ENCODE measurements at places on chromosomes 2 and 18.

DNA sequence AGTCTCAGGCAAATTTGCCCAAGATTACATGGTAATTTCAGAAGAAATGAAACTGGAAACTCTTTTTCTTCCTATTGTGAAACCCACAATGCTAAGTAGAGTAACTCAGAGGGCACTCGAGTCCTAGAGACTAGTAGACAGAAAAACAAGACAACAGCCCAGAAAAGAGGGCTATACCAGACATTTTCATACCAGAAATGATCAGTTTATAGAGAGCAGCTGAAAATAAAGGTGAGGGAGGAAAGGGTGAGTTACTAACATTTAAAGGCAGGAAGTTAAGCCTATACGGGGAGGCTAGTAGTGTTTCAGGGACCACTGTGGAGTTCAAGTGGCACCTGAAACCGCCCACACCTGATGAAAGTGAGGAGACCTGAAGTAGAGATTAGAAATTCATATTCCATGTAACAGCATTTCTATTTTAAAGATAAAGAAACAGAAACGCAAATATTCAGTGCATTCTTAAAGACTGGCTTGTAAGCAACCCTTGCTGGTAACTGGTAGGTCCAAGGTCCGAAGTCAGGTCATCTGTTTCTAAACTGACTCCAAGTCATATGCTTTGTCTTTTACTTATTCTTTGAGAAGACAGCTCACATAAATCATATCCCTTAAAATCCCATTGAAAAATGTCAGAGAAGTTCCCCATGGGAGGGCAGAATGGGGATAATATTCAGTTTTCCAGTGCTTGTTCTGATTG lies 145.1 kb upstream of the ITGB6 start:
- no peak for DNase-seq

GRCh38 chr2:127942002-127942401 lies 56.2 kb upstream of the AMMECR1L start:
- no peak for DNase-seq

GRCh38 chr18:57390044-57390443 lies 37.7 kb downstream of the ST8SIA3 start:
- no peak for DNase-seq

- DNase-seq, result no peak
These were observed 492 bp downstream of the KIF5C start for GRCh38 chr2:148875387-148876051.

DNA sequence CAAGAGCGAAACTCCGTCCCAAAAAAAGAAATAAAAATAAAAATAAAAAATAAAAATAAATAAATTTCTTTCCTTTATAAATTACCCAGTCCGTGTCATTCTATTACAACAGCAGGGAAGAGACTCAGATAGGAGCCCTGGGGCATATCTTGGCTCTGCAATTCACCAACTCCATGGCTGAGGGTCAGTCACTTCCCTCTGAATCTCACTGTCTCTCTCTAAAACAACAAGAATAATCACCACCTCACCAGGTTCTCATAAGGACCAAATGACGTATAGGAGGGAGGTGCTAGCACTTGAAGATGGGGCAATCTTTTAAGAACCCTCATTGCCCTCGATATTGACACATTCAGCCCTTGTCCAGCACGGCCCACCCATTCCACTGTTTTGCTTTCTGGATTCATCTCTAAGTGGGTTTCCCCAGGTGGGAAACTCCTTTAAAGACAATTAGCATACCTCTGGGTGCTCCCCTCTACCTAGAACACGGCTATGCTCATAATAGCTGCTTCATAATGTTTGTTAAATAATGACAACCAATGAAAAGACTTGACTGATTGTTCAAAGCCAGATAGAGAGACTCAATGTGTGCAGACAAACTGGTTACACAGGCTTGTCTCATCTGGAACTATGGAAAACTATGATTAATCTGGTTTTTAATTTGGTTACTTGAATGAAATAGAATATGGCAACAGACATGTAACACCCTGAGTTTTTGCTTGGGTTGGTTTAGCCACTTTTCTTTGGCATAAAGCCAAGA lies 15.1 kb downstream of the MYCN start:
- DNase-seq, result no peak

DNA sequence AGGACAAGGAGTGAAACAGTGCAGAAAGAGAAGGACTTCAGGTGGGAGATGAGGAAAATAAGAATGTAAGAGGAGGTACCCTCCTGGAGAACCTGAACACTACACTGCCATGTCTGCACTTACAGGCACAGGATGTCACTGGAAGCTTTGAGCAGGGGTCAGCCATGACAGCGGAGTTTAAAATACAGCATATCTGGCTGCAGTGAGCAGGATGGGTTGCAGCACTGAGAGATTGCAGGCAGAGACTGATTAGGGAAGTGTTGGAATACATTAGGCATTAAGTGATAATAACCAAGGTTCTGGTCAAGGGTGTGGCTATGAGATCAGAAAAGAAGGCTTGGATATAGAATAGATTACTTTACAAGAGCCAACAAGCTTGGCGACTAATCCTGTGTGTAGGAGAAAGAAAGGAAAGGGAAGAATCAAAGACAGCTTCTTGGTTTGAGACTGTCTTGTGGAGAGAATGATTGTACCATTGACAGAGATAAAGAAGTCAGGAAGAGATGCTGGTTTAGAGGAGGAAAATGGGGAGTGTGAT lies 171.1 kb upstream of the RBMS1 start:
- DNase-seq, result no peak

GRCh38 chr2:240505910-240506309 lies 51.9 kb downstream of the ANKMY1 start:
- DNase-seq, result no peak

- DNase-seq, result no peak
These were observed 69.7 kb downstream of the FEZ2 start for GRCh38 chr2:36528274-36528673.

- no peak for DNase-seq
These were observed 188.2 kb downstream of the LTBP1 start for GRCh38 chr2:33134791-33135560.

DNA sequence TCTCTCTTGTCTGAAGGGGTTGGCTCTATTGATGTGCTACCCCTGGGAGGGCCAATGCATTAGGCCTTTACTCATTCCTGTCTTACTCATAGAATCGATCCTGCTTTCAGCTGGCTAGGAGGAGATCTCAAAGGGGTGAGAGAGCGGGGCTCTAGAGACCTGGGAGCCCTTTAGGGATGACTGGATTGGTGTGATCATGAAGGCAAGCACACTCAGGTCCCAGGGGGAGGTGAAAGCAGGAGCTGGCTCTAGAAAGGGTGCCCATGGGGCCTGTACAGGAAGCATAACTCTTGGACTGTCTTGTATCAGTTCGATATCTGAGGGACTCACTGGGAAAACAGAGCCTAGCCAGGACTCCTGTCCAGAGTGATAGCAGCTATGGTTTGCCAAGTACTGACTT lies 47.8 kb downstream of the INPP4A start:
- no peak for DNase-seq

DNA sequence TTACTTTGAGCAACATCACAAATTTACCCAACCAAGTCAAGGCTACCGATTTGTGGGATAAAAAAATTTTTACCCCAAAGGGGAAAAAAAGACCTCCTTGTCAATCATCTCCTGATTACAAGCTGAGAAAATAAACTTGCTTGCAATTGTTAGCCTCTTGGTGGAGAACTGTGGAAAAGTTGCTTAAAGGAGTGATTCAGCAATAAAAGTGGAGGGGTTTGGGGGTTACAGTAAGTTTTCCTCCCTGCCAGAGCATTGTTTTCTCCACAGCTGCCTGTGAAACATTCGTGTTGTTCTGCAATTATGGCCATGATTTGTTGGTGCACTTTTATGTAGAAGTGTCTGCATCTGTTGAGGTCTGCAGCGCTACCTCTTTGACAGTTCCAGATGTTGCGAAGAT lies 82.6 kb downstream of the EN1 start:
- no peak for DNase-seq

DNA sequence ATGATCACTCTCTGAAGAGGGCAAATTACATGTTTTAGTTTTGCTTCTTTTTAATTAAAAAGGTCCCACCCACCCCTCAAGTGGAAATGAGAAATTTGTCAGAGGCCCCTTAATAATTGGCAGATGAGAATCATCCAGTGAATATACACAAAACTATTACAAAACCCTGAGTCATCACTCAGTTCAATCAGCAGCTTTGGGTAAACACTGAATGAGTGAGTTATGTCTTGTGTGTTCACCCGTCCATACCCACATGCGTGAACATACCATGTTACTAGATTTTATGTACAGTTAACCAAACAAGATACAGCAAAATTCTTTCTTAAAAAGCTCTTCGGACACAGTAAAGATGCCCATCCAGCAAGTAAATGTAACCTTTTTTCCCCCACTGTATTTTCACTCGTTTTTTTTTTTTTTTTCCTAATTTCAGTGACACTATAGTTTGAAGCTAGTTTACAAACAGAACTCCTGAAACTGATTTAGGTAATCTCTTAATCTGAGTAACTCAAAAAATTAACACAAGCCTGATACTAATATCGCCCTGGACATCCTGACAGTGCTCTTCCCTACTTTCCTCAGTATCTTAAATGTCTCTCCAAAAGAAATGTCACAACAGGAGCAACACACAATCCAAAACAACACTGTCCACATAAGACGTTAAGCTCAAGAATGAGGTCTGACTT lies 1.4 kb downstream of the PSME4 start:
- no peak for DNase-seq

- no peak for DNase-seq
These were observed 50.3 kb upstream of the CCDC85A start for GRCh38 chr2:56133441-56133840.

- DNase-seq, result no peak
These were observed 215.2 kb upstream of the ATP5MC3 start for GRCh38 chr2:175396696-175397095.

GRCh38 chr2:47225061-47225783 lies 70.1 kb upstream of the STPG4 start:
- no peak for DNase-seq

DNA sequence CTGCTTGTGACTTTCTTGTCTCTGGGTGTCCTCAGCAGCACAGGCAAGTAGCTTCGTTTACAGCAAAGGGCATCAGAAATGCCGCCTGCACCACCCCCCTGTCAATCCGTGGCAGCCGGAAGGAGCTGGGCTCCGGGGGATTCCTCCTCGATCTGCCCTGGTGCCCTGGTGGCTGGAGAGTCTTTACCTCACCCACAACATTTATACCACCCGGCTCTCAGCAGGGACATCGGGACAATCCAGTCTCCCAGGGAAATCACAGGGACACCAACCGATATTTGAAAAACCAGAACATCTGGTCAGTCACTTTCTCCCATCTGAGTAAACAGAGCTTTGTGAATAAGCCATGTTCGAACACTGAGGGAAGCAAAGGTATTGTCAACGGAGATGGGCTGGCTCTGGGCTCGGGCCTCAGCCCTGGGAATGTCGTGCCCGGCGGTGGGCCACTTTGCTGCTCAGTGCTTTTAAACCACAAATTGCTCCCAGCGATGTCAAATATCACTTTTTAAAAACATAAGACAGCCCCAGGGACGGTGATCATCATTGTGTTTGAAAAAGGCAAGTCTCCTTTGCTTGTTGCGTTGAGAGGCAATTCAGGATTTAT lies 210.0 kb upstream of the SALL3 start:
- no peak for DNase-seq

DNA sequence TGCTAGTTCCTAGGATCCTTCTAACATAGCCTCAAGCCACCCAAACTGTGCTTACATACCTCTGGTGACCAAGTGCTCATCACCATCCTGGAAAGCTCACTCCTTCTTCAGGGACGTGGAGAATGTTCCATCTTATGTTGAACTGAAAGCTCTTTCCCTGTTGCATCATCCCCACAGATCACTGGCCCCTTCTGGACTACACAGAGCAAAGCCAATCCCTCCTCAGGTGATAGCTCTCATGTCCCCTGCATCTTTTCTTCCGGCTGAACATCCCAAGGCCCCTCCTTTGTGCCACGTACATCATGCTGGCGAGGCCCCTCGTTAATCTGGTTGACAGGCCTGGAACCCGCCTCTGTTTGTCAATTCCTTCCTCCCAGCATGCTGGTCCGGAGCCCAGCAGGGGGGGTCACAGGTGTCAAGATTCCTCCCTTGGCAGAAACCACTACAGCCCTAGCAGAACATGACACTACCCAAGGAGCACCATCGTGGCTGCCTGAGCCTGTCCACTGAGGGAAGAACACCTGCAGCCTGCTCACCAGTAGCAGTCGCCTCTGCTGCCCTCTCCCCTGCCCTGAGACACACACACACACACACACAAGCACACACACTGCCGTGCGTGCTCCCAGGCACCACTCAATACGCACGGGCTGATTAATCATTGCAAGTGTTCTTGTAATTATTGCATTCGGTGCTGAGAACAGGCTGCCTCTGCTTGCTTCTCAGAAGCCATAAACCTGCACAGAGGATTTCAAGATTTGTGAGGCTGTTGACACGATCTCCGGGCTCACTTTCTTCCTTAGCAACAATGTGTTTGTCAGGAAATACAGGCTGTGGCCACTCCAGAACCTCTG lies 6.3 kb upstream of the KCNK3 start:
- DNase-seq, result no peak

DNA sequence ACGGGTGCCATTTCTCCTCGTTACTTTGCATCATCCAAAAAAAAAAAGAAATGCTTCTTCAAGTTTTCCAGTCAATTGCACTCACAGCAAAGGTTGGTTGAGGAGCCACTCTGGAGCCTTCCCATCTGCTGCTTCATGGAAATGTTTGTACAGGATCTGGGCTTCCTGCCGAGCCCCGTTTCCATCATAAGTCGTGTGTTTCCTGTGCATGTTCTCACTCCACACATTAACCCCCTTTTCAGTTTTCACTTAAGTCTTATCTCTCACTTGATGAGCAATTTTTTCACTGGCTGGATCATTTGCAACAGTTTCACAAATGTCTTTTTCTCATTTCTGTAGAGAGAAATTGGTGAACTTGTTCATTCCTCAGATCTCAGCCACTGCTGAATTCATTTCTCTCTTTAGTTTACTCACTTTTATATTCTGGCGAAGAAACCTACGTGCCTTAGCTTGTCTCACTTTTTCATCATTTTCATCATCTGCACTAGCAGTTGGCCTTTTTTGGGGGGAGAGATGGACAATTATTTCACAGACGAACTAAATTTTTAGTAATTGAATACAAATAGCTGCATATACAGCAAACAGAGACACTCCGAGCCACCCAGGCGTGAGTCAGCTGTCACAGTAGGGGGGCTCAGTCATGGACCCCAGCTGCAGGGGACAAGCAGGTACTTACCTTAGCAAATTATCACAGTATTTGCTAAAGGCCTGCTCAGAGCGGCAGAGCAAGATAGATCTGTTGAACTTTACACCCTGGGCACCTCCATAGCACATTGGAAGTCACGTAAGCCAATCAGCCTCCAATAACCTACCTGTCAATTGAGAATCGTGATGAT lies 750.8 kb upstream of the ID2 start:
- no peak for DNase-seq

GRCh38 chr2:8974016-8974415 lies 29.5 kb downstream of the MBOAT2 start:
- no peak for DNase-seq

- no peak for DNase-seq
These were observed 305.2 kb upstream of the UBE2E3 start for GRCh38 chr2:180675170-180675569.

DNA sequence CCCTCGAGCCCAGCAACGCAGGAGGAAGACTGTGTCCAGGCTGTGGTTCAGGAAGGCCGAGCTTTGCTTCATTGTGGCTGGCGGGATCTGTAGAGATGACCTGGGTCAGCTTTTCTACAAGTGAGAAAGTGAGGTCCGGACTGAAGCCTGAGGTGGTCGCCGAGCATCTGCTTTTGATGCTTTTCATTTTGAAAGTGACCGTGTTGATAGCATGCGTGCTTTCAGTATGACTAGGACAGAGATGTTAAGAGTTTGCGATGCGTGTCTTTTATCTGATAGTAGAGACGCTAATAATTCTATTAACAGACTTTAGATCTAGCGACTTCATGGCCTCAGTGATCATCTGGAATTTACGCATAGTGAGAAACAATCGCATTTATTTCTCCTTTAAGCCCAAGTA lies 28.1 kb downstream of the CTDP1 start:
- no peak for DNase-seq
